Fibroblast of lung (primary cell): ENCODE measurements at places on chromosomes 5 and 9.

DNA sequence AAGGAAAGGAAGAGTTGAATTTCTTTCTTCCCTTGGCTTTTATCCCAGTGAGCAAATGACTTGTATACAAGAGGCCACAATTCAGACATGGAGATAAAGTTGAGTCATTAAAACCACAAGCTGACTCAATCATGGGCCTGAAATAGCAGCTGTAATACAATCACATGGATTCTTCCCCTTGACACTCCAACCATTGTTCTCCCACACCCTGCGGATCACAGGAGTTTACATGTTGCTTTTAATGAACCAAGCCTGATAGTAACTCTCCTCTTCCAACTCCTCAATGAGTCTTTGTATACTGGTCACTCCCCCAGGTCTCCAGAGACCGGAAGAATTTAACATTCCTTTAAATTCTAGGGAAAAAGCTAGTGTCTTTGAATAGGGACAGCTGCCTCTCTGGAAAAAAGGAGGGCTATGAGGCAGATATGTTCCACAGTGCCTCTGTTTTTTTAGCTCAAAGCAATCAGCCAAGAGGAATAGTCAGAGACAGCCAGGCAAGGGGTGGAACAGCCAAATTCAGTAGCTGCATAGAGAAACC lies 32.4 kb downstream of the PCDHGC5 start:
- peak; percentile 99 for DNase-seq

GRCh38 chr9:121085661-121086060 lies 10.9 kb downstream of the CNTRL start:
- no peak for DNase-seq

GRCh38 chr9:100698945-100699344 lies 121.1 kb downstream of the CAVIN4 start:
- no peak for DNase-seq

- no peak for DNase-seq
Measured at GRCh38 chr5:169216866-169217265, 84.1 kb downstream of the SLIT3 start.

- DNase-seq: peak; percentile 65
Measured at GRCh38 chr5:68290260-68290674, 74.7 kb downstream of the PIK3R1 start.

DNA sequence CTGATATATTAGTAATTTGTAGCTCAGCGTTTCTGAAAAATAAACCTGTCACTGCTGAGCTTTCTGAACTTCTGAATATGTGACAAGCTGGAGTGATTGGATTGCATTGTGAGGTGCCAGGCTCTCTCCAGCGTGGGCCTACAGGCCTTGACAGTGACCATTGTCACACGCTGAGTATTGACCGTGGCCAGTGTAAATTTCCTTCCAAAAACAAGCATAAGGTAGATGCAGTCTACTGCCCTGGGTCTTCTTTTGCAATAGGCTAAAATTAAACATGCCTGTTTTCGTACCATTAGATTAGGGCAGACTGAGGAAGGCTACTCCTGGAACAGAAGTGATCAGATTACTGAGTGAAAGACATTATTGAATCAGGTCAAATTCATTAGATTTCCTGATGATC lies 60.2 kb downstream of the SPEF2 start:
- no peak for DNase-seq

- peak; percentile 24 for DNase-seq
Measured at GRCh38 chr9:85185486-85186217, 516.1 kb downstream of the NTRK2 start.

DNA sequence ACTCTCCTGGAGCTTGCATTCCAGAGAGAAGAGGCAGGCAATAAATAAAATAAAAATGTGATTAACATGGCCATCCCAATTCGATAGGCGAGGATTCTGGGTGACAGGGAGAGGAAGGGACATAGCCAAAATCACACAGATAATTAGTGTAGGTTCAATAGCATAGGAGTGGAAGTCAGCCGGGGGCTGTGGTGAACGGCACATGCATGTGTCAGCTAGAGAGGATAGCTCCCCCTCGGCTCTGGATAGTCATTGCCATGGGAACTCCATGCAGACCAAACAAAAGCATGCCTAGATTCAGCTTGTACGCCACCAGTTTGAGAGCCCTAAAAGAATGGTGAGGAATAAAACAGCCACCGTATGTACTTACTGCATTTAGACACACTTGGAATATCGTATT lies 223.5 kb downstream of the GRIA1 start:
- DNase-seq: peak; percentile 18

DNA sequence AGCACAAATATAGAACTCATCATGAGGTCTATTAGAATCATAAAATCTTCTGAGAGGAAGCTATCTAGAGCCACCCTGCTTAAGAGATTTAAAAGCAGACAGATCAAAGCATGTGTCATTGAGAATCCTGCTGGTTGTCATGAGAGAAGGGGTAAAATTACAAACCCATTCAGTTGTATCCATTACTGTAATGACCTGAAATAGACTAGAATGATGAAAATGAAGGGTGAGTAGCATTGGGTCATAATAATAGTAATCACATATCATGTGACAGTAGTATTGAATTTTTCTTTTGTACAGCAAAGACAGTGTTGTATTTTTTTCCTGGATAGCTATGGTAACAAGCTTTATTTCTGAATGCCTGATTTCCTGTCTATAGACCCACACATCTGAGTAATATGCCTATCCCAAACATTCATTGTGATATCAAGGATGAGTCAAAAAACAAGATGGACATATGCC lies 149.0 kb downstream of the PDE4D start:
- peak; percentile 62 for DNase-seq

DNA sequence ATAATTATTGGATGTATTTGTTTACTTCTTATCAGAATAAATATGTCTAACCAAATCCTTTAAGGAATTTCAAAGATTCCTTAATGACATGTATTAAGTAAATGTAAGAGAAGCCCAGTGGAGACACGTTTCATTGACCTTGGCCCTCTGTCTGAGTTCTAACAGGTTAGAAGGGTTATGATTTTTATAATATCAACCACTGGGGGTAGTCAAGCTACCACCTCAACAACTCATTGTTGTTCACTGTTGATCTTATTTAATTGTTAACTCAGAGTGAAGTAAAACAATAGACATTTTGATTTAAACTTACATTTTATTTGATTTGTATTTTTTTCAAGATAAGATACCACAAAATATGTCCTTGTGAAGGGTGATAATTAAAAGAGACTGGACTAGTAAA lies 499.2 kb upstream of the COX7C start:
- DNase-seq: no peak

DNA sequence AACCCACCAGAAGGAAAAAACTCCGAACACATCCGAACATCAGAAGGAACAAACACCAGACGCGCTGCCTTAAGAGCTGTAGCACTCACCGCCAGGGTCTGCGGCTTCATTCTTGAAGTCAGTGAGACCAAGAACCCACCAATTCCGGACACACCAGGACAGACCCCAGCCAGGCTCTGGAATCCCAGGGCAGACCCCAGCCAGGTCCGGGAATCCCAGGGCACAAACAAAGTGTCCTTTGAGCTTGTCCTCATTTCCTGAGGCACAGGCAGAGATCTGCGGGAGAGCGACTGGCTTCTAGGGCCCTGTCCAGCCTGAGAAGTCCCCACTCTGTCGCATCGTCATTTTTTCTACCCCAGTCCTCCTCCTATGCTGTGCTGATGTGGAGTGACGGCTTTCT lies 461.1 kb downstream of the ACTL7B start:
- no peak for DNase-seq
